ENCODE measurements at places on chromosomes 16 and 17.
A peak's percentile ranks its signal among the peaks of the same experiment; 100 is the strongest.

DNA sequence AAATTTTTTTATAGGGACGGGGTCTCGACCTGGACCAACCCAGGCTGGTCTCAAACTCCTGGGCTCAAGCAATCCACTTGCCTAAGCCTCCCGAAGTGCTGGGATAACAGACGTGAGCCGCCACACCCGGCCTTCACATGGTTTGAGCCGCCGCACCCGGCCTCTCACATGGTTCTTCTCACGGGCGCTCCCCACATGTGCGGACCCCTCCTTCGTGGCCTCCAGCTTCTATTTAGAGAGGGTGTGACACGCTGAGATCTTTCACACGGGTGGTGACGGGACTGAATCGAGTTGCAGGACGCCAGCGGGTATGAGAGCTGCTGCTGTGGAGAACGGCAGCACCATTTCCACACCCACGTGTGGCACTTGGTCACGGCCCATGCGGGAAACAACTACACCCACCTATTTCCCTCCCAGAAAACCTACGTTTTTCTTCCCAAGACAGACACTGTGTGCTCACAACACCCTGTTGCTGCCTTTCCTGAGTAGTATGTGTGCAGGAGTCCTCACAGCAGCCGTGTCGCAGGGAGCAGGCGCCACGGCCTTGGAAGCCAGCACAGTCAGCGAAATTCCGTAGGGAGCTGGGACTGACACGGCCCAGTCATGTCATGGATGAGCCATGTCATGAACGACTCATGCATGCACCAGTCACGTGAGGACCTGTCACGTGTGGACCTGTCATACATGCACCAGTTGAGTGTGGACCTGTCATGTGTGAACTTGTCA lies 20.1 kb upstream of the ACSF3 start:
- no peak for DNase-seq

DNA sequence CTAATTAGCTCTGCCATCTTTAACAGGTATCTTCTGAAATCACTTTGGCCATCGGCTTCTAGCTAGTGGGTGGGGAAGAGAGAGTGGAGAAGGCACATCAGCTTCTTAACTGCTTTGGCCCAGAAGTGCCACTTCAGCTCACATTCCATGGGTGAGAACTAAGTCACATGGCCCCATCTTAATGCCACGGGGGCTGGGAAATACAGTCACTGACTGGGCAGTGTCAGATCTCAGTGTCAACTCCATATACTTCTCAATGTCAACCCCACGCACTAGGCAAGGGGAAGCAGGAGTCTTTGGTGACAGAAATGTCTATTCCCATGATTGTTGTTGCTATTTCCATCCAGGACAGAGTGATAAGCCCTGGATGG lies 29.4 kb downstream of the CCR7 start:
- no peak for DNase-seq

DNA sequence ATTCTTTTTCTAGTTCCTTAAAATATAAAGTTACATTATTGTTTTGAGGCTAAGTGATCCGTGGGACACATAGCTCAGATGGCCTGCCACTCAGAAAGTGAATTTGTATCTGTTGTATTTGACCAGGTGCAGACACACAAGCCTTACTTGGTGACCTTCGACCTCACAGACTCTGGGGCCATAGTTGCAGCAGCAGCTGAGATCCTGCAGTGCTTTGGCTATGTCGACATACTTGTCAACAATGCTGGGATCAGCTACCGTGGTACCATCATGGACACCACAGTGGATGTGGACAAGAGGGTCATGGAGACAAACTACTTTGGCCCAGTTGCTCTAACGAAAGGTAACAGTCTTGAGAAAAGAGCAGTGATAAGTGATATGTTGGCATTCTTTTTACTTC lies 30.5 kb downstream of the TMEM11 start:
- DNase-seq = no peak

DNA sequence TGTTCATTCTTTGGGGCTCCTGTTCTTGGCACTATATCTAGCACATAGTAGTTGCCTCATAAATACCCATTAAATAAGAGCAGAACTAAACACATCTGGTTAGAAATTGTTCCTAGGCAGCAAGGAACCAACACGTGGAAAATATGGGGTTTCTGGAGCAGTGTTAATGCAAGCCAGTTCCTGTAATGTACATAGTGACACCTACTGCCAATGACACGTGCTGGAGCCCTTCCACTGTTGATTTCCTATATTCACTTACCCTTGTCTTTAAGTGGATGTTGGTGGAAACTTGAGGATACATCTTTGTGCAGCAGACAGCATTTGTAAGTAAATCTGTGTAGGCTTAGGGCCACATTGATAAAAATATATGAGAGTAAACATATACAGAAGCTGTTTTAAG lies 1.6 kb upstream of the IRF8 start:
- no peak for DNase-seq

- no peak for DNase-seq
These were observed at the start of the genes KCTD19 and LRRC36 for GRCh38 chr16:67326472-67327309. TSS of gene KCTD19 (minus strand) at chr16:67326741. CDS start at chr16:67326707, 34 bp downstream. TSS of gene LRRC36 (plus strand) at chr16:67326815. CDS start at chr16:67326863, 48 bp downstream.

GRCh38 chr16:9378876-9379275 lies 287.4 kb downstream of the HAPSTR1 start:
- no peak for DNase-seq

DNA sequence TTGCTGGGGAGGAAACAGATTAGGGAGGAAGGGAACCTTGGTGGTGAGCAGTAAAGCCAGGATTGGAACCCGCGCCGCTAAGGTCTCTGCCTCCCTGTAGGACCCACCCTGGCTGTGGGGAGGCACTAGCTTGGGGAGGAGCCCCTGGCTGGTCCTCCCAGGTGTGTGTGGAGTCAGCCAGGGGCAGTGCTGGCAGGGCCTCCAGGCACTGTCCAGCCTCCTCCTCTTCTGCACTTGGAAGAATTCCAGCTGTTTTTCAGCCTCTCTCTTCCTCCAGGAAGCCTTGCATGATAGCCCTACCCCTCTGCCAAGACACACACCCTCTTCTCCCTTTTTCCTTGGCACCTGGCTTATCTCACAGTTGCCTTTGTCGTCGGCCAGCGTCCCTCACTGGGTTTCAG lies 34.8 kb downstream of the TMEM235 start:
- no peak for DNase-seq

- no peak for DNase-seq
These were observed 4.7 kb downstream of the KCTD5 start for GRCh38 chr16:2686912-2687507.

- no peak for DNase-seq
These were observed 126.1 kb downstream of the VPS53 start for GRCh38 chr17:588519-588918.

DNA sequence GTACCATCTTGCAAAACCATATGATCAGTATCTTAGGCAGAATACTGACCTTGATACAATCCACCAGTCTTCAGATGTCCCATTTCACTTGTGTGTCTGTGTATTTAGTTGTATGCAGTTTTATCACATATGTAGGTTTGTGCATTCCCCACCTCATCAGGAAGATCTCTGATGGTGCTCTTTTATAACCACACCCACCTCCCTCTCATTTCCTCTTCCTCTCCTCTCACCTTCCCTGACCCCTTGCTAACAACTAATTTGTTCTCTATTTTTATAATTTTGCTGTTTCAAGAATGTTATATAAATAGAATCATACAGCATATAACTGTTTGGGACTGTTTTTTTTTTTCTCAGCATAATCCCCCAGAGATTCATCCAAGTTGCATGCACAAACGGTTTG lies 52.0 kb upstream of the ACSM2B start:
- DNase-seq = no peak

DNA sequence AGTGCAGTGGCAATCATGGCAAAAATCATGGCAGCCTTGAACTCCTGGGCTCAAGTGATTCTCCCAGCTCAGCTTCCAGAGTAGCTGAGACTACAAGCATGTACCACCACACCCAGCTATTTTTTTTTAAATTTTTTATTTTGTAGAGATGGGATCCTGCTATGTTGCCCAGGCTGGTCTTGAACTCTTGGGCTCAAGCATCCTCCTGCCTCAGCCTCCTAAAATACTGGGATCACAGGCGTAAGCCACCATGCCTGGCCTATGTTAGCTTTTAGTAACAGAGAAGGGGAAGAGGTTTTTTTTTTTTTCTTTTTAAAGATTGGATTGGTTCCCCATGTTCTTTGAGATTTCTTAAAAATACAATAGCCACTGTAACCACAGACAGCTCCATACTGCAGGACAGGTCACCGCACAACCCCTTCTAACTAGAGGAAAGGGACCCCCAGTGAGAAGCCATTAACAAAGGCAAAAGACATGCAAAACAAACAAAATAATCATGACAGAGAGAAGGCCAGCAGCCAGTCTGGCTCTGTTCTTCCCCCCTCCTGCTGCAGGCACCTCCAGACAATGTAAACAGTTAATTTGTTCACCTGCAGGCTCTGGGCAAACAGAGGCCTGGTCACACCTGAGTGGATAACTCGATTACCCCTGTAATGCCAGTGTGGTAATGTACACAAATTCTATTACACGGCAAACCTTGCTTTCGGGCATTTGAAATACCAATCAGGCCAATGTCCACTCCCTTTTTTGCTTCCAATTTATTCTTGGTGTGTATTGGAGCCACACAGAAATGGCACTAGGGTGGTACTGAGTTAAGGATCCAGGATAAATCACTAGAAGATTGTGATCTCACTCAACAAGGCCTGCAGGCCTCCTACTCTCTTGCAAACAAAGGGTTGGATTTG lies 52.9 kb downstream of the SNX11 start:
- DNase-seq = no peak

DNA sequence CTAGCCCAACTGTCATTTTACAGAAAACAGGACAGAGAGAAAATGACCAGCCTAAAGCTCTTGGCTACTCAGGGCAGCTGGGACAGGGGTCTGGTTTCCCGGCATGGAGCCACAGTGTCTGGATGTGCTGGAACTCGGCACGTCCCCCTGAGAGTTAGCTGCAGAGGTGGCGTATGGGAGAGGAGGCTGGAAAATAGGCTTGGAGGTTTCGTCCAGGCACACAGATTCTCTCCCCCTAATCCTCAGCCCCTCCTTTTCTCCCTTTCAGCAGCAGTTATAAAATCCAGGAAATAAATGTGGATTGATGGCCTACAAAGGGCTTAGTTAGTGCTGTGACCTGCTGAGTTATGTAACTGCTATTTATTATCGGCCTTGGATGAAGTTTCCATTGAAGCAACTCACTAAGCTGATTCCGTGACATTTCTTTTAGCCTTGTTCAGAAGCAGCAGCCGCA lies 89.5 kb upstream of the TOB1 start:
- DNase-seq = no peak

DNA sequence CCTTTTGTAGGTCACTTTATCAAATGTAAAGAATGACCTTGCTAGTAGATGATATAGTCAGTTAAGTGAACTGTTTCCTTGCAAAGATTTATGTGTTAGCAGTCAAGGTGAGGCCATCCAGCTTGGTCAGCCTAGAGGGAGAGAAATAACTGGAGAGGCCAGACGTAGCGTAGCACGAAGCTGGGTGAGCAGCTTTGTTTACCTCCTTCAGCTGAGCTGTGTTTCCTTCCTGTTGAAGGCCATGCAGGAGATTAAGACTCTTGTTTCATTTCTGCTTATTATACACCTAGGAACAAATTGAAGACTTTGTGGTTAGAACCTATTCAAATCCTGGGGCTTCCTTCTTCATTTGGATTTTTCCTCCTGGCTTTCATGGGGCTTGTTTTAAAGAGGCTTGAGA lies 267.1 kb downstream of the PHKB start:
- no peak for DNase-seq

DNA sequence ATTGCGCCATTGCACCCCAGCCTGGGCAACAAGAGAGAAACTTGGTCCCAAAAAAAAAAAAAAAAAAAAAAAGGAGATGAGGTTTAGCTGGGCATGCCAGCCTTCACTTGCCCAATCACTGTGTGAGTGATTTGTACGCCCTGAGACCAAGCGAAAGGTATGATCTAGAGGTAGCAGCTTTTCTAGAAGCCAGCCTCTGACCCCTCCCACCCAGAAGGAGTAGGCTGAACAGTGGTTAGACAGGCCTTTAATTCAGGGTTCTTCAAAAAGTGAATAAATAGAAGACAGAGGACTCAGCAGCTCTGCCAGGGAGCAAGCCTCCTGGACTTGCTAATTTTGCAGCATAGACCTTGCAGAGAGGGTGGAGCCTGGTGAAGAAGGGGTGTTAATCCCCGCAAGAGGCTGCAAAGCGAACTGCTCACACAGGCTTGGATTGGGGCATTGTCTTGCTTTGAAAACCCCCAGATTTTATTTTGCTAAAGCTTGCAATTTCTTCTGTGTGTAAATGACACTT lies 7.1 kb upstream of the CYTH1 start:
- DNase-seq = no peak

- no peak for DNase-seq
These were observed 180.8 kb downstream of the RBFOX1 start for GRCh38 chr16:7513429-7513828.

- no peak for DNase-seq
These were observed 311.5 kb downstream of the RBFOX1 start for GRCh38 chr16:7644176-7644575.

- DNase-seq = peak; percentile 79
These were observed 1.7 kb downstream of the SPHK1 start for GRCh38 chr17:76385892-76386786.

DNA sequence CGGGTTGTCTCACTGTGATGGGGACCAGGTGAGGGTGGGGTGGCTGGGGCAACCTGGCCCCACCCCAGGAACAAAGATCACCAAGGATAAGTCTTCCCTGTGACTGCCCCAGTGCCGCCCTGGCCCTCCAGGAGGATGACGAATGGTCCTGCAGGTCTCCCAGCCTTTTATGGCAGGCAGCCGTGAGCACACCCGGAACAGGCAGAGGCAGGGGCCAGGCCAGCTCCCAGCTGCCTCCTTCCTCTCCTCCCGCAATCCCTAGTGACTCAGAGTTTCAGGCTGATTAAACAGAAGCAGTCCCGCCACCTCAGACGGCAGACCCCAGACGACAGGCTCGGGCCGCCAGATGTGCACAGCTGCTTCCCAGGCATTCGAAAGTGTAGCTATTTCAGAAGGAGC lies 13.3 kb downstream of the JUP start:
- DNase-seq = no peak

- DNase-seq = no peak
These were observed 640.4 kb downstream of the CDH11 start for GRCh38 chr16:64481497-64481896.

DNA sequence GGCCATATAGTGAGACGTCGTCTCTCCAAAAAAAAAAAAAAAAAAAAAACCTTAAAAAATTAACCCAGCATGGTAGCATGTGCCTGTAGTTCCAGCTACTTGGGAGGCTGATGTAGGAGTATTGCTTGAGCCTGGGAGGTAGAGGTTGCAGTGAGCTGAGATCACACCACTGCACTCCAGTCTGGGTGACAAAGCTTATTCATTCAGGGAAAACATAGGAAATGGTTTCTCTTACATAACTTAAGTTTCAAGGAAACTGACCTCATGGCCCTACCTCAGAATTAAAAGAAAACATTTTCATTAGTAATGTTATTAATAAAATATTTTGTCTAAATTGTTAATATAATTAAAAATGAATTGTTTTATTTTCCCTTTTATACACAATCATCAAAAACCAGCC lies 31.4 kb downstream of the COG1 start:
- DNase-seq = no peak

- no peak for DNase-seq
These were observed 108.4 kb upstream of the ZKSCAN2 start for GRCh38 chr16:25366078-25366477.

DNA sequence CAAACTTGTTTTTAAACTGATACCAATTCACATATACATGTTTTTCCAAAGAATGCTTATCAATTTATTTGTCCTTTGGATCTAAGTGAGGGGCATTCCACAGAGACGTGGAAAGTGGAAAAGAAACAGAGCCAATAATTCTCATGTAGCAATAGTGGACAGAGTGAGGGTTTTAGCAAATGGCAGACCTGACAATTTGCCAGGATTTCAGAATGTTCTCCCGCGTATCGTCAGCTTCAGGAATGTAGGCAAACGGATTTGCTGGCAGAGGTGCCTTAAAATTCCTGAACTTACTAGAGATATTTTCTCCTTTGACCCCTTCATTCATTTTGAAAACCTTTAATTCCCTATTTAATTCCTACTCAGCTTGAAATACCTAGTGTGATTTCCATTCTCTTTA lies 193.4 kb upstream of the CPHXL start:
- DNase-seq = no peak

Measured in brain pericyte (primary cell).